ENCODE measurements at places on chromosomes 5 and 9. TPM values are rescaled to one million over a fixed set of nuclear protein-coding genes. Genes with fewer than 3 reads are reported as not detected.

- no peak for DNase-seq
These were observed 124.1 kb upstream of the OTULINL start for GRCh38 chr5:14457476-14457875.

GRCh38 chr9:94449486-94449885 lies 105.4 kb upstream of the PCAT7 start:
- no peak for DNase-seq

- DNase-seq, result no peak
These were observed 471.0 kb downstream of the EFNA5 start for GRCh38 chr5:107199756-107200155.

Gene TMEM252
- total RNA-seq, result not detected

DNA sequence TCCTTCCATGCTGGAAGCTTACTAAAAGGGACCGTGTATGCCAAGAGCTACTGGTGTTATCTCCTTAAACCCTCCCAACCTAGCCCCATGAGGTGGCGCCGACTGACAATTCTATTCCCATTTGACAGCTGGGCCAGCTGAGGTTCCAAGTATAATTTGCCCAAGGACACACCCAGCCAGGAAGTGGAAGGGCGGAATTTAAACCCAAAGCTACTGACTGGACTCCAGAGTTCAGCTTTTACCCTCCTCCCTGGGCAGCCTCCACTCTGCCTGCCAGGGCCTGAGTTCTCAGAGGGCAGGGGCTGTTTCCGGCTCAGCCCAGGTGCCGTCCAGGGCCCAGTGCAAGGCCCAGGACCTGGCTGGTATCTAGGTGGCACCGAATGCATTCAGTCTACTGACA lies 71.8 kb downstream of the C9orf50 start:
- DNase-seq, result no peak

GRCh38 chr5:150558088-150558621 lies 50.2 kb downstream of the NDST1 start:
- no peak for DNase-seq

Gene LRRC26
- not detected for total RNA-seq

DNA sequence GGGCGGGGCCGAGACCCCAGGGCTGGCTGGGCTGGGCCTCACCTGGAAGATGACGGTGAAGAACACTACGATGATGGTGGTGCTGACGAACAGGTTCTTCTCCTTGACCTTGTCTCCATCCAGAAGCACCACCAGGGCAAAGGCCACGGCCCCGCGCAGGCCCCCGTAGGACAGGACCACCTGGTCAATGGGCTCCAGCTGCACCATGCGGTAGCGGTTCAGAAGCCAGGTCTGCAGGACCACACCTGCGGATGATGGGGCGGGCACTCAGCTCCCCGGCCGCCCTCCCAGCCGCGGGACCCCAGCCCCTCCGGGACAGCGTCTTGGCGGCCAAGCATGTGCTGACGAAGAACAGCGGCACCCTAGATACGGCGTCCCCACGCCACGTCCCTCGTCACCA lies 39.5 kb downstream of the EXOC3 start:
- DNase-seq, result no peak

Gene GPX3
- not detected for total RNA-seq

Gene TPPP
- total RNA-seq, result 8.2 TPM

GRCh38 chr5:128253161-128253560 lies 169.6 kb downstream of the SLC12A2 start:
- no peak for DNase-seq

Gene NLN
- total RNA-seq, result 1.5 TPM

- DNase-seq, result no peak
These were observed 7.6 kb upstream of the ZNF618 start for GRCh38 chr9:113868501-113868900.

Gene PCDHA9
- total RNA-seq, result not detected

- DNase-seq, result no peak
These were observed 403.5 kb downstream of the SPOCK1 start for GRCh38 chr5:137095597-137095996.

GRCh38 chr5:141957367-141957996 lies 520 bp downstream of the PCDH12 start:
- DNase-seq, result no peak

- no peak for DNase-seq
These were observed 9.9 kb downstream of the TMEM250 start for GRCh38 chr9:136108648-136109266.

- DNase-seq, result no peak
These were observed 218.0 kb downstream of the MAN2A1 start for GRCh38 chr5:109907731-109908130.

DNA sequence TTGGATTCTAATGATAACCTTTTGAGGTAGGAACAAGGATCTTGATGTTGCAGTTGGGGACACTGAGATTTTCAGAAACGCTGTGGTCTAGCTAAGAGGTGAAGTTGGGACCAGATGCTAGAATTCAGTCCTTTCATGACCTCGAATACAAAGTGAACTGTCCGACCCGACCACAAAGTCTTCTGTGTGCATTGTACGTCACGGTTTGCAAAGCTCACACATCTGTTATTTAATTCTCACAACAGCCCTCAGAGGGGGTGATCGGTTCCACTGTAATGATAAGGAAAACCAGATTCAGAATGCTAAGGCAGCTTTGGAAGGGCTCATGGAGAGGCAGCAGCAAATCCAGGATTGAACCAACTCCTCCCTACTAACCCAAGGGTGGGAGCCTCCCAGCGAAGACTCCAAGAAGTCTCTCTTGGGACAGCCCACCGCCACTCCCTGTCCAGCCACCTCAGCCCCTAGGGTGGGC lies 16.6 kb upstream of the KIF12 start:
- no peak for DNase-seq

Gene TAF11L11
- not detected for total RNA-seq

GRCh38 chr9:119801311-119801710 lies 432.1 kb upstream of the BRINP1 start:
- DNase-seq, result no peak

DNA sequence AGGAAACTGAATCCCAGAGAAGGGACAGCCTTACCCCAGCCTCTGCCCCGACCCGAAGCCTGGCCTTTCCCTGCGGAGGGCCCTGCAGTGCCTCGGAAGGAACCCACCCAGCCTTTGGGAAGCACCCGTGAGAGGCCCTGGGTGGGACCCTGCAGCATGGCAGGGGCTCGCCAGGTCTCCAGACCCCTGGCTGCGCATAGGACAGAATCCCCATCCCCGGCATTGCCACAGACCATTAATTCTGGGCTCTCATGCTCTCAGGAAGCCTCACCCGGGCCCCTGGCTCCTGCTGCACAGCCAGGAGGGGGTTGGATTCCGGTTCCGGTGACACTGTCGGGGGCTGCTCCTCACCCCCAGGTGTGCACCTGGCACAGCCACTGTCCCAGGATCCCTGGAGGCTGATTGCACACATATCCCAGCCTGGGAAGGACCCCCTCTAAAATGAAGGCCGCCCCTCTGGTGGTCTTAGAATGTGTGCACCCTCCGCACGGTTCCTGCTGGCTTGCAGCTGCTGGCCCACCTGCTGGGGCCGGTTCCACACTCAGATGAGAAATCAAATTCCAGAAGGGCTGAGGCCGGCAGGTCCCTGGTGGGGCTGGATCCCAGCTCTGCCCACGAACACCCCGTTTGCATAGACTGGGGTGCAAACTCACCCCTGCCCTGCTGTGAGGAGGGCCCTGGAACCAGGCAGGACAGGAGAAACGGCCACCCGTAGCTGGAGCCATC lies 4.7 kb downstream of the EGFL7 start:
- DNase-seq, result no peak
